ENCODE measurements at places on chromosomes 5 and 9. TPM values are rescaled to one million over a fixed set of nuclear protein-coding genes. Genes with fewer than 3 reads are reported as not detected.

The HTR1A gene
- not detected for total RNA-seq

The DND1 gene
- 0.37 TPM for total RNA-seq

The RGMB gene
- 9.2 TPM for total RNA-seq

The DOCK2 gene
- total RNA-seq, result 1.4 TPM

The REEP5 gene
- 35.6 TPM for total RNA-seq

The SLC6A3 gene
- total RNA-seq, result not detected

The SLC46A2 gene
- total RNA-seq, result not detected

DNA sequence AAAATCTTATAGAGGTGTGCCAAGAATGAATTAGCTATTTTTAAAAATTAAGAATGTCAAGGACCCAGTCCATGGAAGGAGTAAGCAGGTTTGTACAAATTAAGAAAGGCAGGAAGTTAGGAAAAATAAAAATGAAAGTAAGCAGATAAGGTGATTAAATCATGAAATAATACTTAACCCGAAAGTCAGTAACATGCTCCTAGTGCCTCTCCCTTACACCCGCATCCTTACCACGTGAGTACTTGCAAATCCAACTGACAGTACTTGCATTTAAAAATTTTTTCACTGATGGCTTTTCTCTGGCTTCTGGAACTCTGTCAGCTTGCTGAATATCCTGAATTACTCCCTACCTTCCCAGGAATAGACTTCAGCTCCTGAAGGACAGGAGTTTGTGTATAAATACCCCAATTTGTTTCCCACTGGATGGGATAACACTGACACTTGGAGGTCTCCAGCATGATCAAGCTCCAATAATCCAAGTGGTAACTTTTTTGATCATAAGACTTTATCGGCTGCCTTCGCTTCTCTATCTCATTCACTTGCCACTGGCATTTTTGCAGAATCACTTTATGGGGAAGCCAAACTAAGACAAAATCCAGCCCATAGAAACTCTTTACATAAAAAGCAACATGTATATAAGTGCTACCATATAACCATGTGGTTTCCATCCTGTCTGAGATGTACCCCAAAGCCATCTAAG is 41.6 kb upstream of the RICTOR start:
- no peak for DNase-seq

- DNase-seq, result no peak
These were observed 515.8 kb downstream of the KDM4C start for GRCh38 chr9:7273575-7273974.

DNA sequence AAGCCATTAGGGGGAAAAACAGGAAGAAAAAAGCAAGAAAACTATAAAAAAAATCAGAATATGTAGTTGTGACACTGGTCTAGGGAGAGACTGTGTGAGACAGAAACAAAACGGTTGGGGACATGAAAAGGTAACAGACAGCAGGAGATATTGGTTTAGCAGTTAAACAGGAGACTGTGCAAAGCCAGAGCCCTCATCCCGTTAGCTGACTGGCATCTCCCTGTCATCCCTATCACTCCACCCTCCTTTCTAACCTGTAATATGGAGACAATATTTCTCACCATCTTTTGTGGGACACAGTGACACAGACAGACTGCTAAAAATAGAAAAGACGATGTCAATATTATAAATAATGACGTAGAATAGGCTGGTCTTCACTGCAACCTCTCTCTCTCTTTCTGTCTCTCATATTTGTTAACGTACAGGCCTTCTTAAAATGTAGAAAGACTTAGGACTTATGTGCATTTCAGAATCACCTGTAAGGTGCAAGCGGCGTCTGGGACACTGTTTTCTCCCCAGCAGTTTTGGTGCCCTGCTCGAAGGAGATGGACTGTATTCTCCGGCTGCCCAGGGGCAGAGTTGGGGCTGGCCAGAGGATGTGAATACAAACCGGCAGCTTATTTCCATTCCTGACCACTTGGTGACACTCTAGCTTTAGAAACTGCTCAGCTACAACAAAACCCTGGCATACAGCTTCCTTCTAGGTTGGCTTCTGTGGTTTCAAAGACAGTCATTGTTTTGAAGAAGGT is 190.6 kb downstream of the MAT2B start:
- DNase-seq, result peak; percentile 75

- no peak for DNase-seq
These were observed 617.0 kb upstream of the CDH18 start for GRCh38 chr5:20604992-20605391.

DNA sequence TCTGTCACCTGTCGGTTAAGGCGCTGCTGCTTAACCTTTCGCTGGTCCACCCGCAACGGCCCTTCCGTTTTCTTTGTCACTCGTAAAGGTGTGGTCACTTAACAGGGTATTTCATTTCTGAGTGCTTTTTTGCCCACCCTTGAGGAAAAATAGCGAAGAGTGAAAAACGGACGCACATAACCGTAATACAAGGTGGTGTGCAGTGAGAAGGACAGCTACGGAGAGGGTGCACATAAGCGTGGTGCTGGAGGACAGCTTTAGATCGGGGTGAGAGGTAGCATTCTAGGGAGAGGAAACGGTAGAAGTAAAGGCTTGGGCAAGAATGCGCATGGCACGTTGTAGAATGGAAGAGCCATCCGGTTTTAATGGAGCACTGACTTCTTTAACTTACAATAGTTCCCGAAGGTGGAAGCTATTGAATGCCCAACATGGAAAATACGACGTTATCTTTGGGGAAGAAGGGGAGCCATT is 761 bp downstream of the CCT5 start:
- DNase-seq, result no peak

DNA sequence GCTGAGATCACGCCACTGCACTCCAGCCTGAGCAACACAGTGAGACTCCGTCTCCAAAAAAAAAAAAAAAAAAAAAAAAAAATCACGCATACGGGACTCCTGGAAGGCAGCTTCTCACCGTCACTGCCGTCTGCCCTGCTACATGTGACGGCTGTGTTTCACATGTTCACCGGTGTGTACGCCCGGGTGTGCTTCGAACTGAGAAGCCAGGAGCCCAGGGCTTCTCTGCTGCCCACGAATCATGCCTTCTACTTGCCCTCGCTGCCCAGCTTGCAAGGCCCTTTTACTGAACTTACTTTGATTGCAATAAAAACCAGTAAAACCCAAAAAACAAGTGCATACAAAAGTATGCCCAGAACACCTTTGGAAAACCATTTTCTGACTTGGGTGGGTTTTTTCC is 5.8 kb upstream of the NKD2 start:
- DNase-seq, result no peak

DNA sequence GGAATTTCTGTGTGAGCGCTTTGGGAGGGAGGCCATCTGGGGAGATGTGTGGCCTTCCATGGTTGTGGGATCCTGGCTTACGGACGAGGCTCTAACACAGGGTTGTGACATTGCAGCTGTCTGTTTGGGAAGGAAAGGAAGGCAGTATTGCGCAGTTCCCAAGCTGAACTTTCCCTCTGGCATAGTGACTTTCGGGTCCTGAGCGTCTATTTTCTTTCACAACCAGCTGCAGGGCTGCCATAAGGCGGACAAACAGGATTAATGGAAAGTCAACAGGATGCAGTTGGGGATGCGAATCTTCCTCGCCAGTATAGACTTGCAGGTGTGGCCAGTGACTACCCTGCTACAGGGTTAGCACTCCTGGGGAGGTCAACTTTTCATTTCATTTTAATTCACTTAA is 25.9 kb downstream of the CCT5 start:
- no peak for DNase-seq

- DNase-seq, result no peak
These were observed 91.1 kb upstream of the DMRT1 start for GRCh38 chr9:750249-750967.
